ENCODE measurements at places on chromosomes 12 and 14. TPM values are rescaled to one million over a fixed set of nuclear protein-coding genes. Genes with fewer than 3 reads are reported as not detected.
A peak's percentile ranks its signal among the peaks of the same experiment; 100 is the strongest.

The CIROP gene
- polyA plus RNA-seq: not detected

The ALG10B gene
- polyA plus RNA-seq: 6.7 TPM

The NRIP2 gene
- 4.7 TPM for polyA plus RNA-seq

The CACNB3 gene
- polyA plus RNA-seq: 16.2 TPM

The SLC6A15 gene
- 0.93 TPM for polyA plus RNA-seq

The TAC3 gene
- polyA plus RNA-seq: not detected

The FAM181A gene
- not detected for polyA plus RNA-seq

The ART4 gene
- 0.67 TPM for polyA plus RNA-seq

The SLC38A6 gene
- polyA plus RNA-seq: 10.7 TPM

The TAS2R42 gene
- polyA plus RNA-seq: not detected

The DLGAP5 gene
- polyA plus RNA-seq: 16.0 TPM

GRCh38 chr14:105908006-105908405 lies 381.6 kb downstream of the TMEM121 start:
- DNase-seq: no peak

DNA sequence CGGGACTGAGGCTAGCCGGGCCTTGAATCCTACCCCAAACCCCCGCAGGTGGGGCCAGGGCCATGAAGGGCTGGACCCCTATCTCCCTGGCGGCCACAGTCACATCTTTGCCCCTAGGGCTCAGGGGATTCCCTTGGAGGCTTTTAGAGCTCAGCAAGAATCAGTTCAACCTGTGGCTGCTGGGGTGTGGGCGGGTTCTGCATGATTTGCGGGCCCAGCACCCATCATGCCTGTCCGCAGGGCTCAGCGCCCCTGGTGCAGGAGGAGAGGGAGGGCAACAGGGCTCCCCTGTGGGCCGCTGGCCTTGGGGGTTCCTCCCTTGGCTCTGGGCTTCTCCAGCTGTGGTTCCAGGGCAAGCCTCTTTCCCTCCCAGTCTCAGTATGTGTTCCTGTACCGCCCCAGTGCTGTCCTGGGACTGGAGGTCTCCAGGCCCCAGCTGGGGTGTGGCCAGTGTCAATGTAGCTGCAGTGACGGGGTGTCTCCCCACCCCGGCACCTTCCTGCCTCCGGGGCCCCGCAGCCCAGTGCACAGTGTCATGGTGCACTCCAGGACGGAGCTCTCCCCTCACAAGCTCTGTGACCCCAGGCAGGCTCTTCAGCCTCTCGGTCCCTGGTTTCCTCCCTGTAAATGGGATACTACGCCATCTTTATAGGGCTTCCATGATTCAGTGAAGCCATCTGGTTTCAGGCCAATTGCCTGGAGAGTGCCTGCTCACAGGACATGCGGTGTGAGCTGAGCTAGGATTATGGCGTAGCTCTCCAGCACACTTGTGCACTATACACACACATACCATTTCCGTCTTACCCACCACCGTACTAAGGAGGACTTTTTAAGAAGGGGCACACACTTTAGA lies 9.9 kb upstream of the LBHD2 start:
- DNase-seq: peak; percentile 45

GRCh38 chr12:53391724-53392123 lies 11.7 kb downstream of the SP1 start:
- no peak for DNase-seq

GRCh38 chr12:120062976-120063579 lies 53.5 kb downstream of the RAB35 start:
- DNase-seq: no peak

- DNase-seq: peak; percentile 66
These were observed 28.8 kb upstream of the LRRC10 start for GRCh38 chr12:69639400-69640016.

- DNase-seq: peak; percentile 70
These were observed 563 bp upstream of the STXBP6 start for GRCh38 chr14:25050269-25051150.

DNA sequence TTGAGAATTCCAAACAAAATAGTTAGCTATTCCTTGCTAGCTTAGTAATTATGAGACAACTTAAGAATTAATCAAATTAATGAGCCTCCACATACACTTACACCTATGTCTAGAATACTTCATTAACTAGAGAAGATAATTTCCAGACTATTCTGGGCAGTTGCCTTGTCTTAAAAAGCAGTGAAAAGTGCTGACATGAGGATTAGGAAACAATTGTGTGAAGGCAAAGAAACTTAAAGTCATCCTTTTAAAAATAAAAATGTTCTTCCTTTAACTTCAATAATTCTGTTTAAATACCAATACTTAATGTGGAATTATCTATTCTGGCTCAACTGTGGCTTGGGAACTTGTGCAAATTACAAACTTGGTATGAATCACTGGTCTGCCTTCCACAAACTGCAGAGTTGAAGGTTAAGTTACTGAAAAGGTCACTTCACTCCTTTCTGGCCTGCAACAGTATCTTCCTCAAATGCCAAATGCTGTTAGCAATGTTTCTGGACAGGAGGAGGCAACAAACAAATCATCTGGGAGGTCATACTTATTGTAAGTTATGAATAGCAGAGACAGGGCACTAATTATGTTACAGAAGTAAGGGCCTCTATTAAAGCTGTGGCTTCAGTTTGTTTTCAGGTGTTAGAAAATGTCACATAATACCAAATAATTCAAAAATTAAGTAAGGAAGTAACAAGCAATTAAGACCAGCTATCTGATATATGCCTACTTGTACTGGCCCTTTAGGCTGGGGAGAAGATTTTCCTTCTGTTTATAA lies 19.2 kb downstream of the PPTC7 start:
- DNase-seq: no peak

- DNase-seq: no peak
These were observed 526 bp downstream of the MLXIP start for GRCh38 chr12:122079033-122079531.

DNA sequence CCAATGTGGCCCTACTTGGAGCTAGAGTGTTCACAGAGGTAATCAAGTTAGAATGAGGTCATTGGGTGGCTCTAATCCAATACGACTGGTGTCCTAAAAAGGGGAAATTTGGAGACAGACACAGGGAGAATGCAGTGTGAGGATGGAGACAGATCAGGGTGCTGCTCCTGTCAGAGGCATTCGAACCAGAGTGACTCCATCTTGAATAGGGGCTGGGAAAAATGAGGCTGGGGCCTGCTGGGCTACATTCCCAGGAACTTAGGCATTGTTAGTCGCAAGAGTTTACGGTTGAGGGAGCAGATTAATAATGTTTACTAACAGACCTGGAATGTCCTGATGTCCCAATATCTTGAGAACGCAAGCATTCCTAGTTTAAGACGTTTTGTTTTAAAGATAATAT lies 20.2 kb downstream of the TNFAIP2 start:
- no peak for DNase-seq

DNA sequence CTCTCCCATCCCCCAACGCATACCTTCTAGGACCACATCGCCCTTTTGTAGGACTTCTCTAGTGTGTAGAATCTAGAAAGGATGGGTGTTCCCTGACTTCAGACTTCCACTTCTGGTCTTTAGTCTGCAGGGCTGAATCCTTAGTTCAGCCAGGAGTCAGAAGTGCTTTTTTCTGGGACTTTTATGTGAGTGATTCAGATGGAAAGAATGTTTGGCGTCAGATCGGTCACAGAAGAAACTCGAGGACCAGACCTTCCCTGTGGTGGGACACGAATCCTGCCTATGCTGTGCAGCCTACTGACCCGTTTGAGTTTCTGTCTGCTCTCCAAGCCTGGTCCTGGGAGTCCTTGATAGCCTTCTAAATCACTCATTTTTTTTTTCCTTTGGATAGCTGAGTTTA lies 165.4 kb upstream of the SSTR1 start:
- peak; percentile 89 for DNase-seq

GRCh38 chr14:31690056-31690455 lies 128.9 kb downstream of the NUBPL start:
- no peak for DNase-seq

DNA sequence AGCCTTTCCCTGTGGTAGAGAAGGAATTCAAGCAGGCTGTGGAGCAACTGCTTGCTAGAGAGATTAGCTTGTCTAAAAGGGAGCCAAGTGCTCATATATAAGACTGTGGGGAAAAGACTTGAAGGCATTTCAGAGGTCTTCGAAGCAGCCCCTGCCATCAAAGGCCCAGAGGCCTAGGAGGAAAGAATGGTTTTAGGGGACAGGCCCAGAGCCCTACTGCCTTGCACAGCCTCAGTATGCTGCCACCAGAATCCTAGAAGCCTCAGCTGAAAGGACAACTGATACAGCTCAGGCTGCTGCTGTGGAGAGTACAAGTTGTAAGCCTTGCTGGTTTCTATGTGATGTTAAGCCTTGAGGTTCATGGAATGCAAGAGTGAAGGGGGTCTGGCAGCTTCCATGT lies 109.9 kb downstream of the DERA start:
- no peak for DNase-seq

GRCh38 chr14:65462411-65462810 lies 49.9 kb downstream of the FUT8 start:
- DNase-seq: no peak

- DNase-seq: no peak
These were observed 30.6 kb upstream of the RPLP0 start for GRCh38 chr12:120231316-120232011.

DNA sequence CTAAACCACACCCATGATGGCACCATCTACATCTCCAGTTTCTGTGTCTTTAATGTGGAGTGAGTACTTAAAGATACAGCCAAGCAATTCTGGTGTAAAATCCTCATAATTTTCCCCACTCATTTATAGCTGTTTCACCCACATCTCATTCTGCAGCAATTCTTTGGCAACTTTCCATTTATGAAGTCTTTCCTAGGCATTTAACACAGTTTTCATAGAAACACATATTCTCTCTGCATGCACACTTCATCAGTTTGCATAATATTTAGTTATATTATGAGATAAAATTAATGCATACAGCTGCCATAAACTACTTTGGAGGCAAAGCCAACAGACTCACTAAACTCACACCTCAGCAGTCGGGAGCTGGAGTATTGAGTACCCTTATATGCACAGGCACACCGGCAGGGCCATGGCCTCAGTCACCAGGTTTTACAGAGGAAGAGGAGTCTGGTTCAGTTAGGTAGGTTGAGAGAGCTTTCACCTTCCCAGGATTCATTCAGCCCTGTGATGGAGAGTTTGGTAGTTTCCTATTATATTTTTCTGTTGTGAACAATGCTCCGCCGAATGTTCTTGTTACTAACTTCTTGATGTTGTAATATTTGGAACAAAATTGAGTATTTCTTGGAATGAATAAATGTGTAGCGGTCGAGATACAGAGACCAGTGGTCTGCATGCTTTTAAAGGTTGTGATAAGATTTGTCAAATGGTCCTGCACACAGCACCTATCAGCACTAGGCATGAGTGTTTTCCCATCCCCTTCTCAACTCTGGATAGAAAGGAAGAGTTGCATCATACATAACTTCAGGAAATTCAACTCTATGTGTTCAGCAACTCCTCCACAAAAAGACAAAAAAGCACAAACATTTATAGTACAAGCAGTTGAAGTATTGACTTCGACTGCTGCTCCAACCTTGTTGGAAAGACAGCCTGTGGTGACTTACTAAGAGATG lies 123.5 kb downstream of the TTC8 start:
- DNase-seq: no peak

GRCh38 chr14:101037021-101037817 lies 133.7 kb upstream of the RTL1 start:
- DNase-seq: no peak

- peak; percentile 73 for DNase-seq
These were observed 27.2 kb downstream of the SPX start for GRCh38 chr12:21553329-21553675.

GRCh38 chr12:46499901-46500300 lies 127.3 kb upstream of the SLC38A2 start:
- no peak for DNase-seq

- no peak for DNase-seq
These were observed 35.9 kb downstream of the FBLN5 start for GRCh38 chr14:91911474-91912032.

- DNase-seq: no peak
These were observed 924.8 kb downstream of the NRXN3 start for GRCh38 chr14:79094951-79095350.

DNA sequence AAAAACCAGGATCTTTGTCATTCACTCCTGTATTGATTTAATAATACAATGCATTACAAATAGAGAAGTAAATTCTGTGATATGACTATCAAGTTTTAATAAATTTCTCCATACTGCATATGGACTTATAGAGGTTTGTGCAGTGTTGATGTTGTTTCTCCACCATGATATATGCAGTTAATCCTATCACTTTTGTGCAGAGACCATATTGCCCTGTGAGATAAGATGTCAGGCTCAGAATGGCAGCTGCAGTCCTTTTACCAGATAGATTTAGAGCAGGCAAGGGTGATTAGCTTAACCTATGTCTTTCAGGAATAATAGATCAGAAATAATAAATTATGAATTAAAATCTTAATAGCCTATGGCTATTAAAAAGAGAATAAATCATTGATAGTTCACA lies 38.6 kb upstream of the KCNJ8 start:
- no peak for DNase-seq

GRCh38 chr12:26028953-26029735 lies 70.7 kb downstream of the RASSF8 start:
- peak; percentile 56 for DNase-seq

- no peak for DNase-seq
These were observed 5.2 kb downstream of the DCN start for GRCh38 chr12:91177381-91177780.

- DNase-seq: no peak
These were observed 51.1 kb downstream of the GAS2L3 start for GRCh38 chr12:100624571-100624970.

DNA sequence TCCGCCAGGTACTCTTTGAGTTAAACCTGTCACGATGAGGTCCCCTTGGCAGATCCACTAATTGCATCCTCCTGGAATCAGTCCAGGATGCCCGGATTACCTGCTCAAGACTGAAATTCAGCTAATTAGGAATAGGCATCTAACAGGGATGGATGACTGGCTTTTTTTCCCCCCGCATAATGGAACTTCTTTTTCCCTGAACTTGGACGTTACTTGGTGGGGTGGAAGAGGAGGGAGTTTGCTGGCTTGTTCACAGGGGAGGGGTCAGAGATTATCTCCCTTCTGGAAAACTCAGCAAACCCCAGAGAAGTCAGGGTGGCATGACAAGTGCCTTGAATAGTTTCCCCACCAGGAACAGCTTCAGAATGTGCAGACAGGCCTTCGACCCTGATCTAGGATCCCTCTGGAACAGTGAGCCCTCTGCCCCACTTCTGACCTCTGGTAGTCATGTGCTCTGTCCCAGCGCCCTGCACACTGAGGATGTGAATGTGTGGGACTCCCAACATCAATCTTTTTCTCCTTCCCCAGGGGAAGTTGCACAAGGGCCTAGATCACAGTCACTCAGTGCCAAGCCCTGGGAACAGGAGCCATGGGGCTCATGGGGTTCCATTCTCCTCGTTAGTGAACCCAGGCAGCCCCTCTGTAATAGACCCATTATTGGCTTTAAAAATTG lies 142.5 kb downstream of the SMOC1 start:
- no peak for DNase-seq

DNA sequence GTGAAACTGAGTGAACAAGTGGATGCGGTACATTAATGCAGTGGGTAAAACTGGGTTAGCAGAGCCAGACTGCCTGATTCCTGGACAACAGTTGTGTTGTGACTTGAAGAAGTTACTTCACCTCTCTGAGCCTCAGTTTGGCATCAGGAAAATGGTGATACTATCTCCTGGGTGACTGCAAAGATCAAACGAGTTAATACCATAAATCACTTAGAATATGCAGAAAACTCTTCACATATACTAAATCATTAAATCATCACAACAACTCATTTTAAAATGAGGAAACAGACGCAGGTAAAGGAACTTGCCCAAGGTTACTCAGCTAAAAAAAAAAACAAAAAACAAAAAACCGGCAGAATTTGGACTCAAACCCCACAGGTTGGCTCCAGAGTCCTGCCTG lies 811 bp downstream of the MTERF2 start:
- DNase-seq: no peak

- no peak for DNase-seq
These were observed 49.1 kb downstream of the BTG1 start for GRCh38 chr12:92096346-92097136.
